Activated CD4-positive, alpha-beta T cell treated with anti-CD3 and anti-CD28 coated beads for 24 hours (primary cell): ENCODE measurements at places on chromosomes 1 and 21.

DNA sequence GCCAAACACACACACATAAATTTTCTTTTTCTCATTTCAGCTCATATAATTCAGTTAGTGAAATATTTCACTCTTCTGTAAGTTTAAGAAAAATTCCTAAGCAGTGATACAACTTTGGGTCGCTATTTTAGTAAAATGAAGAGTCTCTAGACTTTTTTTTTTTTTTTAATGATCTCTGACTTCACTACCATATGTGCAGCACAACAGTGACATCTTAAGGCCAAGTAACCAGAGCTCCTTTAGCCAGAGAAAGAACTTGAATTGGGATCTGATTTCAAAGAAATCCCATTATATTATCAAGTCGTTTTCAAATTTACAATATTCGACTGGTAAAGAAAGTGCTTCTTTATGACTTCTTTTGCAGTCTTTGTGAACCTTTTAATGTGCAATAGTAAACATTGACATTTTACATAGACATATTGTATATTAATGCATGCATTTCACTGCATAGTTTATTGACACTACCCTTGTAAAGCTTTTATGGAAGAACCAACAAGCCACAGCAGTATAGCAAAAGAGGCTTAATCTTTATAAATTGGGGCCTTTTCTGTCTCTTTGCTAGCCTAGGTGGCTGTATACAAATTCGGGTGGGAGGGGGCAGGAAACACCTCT is 62.2 kb downstream of the LRRC40 start:
- no peak for DNase-seq

GRCh38 chr1:175154629-175155472 is 37.7 kb downstream of the KIAA0040 start:
- peak; percentile 67 for DNase-seq

DNA sequence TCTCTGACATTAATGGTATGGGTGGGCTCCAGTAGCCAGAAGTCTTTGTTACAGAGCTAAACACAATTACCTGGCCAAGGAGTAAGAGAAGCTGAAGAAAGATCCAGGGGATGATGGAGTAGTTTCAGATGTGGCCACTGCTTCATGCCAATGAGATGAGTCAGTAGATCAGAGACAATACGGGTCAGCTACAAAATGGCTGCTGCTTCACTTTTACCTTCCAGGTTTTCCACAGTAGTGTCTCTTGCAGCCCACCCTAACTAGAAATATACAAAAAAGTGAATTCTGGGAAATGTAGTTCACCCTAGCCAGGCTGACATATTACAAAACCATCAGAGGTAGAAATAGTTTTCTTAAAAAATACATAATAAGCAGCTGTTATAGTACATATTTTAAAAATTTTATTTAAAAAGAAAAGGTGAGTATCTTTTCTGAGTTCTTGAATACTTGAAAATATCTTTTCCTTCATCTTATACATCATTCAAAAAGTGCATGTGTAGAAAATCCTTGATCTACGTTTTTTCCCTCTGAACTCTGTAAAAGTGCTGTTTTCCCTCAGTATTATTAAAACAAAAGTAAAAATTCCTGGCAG is 36.1 kb downstream of the LRIF1 start:
- DNase-seq: no peak

GRCh38 chr1:246043556-246043955 is 463.5 kb downstream of the SMYD3 start:
- no peak for DNase-seq

GRCh38 chr21:35991131-35991530 is 69.2 kb downstream of the SETD4 start:
- DNase-seq: no peak

GRCh38 chr1:6580593-6581409 is 1.0 kb downstream of the ZBTB48 start:
- DNase-seq: no peak

DNA sequence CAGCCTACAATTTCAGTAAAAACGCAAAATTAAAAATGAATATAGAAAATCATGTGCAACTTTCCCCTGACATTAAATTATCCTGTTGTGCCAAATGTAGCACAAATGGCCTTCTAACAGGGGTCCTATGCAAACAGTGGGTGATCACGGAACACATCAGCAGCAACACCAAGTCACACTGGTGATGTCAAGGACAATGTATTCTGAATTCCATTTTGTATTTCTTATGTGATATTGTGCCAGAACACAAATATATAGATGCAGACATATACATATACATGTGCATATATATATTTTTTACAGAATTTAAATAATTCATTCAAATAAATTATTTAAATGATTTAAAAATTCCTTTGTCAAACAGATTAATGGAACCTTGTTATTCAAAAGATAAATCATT is 8.6 kb upstream of the ADGRL2 start:
- DNase-seq: no peak

- no peak for DNase-seq
Measured at GRCh38 chr1:67227196-67227595, 60.9 kb downstream of the IL23R start.

GRCh38 chr21:39980241-39980820 is 113.1 kb downstream of the PCP4 start:
- no peak for DNase-seq

- DNase-seq: no peak
Measured at GRCh38 chr1:209021622-209022021, 561.9 kb upstream of the CAMK1G start.

GRCh38 chr1:228339766-228340685 is 66.6 kb downstream of the TRIM11 start:
- no peak for DNase-seq

- no peak for DNase-seq
Measured at GRCh38 chr1:162954824-162955223, 93.8 kb upstream of the CCDC190 start.

DNA sequence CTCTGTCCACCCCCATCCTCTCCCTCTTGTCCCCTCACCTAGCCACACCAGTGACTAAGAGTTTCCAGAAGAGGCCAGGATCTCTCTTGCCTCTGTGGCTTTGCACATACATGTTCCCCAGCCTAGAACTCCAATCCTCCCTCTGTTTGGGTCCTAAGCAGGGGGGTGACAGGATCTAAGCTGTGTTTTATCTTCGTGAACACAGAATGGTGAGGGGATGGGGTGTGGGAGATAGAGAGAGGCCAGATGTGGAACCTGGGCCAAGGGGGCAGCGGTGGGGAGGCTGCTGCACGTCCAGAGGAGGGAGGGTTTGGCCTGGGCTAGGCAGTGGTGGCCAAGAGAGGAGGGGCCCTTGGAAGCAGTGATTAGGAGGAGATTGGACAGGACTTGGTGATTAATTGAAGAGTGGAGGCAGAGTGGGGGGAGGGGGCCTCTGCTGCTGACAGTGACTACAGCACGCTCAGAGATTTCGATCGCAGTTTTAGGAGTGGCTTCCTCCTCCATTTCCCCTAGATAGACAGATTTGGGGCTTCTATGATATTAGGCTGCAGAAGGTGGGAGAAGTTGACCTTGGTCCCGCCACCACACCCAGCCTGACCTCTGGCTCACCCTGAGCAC is 17.1 kb upstream of the ADGRB2 start:
- no peak for DNase-seq

GRCh38 chr1:28974432-28974831 is 60.1 kb downstream of the EPB41 start:
- DNase-seq: no peak

- DNase-seq: no peak
Measured at GRCh38 chr1:228778026-228778425, 42.7 kb downstream of the RHOU start.

- no peak for DNase-seq
Measured at GRCh38 chr21:14850394-14850793, 214.4 kb downstream of the NRIP1 start.

DNA sequence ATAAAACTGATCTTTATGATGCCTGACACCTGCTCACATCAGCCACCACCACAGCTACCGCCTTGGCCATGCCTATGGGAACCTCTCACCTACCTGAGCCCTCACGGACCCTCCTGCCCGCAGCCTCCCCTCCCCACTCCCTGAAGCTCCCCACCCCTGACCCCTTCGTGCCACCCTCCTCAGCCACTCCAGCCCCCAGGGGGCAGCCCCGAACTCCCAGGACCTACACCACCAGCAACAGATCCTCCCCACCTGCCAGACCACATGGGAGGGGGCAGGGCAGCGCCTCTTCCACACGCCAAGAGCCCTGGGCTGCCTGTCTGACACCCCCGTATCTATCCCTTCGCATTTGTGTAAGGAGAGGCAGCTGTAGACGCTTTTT is 14.2 kb upstream of the ARHGEF16 start:
- no peak for DNase-seq
